ENCODE measurements at places on chromosomes 3 and 15.
A peak's percentile ranks its signal among the peaks of the same experiment; 100 is the strongest.

- no peak for ATAC-seq
These were observed 60.6 kb downstream of the CYP11A1 start for GRCh38 chr15:74306781-74307217.

DNA sequence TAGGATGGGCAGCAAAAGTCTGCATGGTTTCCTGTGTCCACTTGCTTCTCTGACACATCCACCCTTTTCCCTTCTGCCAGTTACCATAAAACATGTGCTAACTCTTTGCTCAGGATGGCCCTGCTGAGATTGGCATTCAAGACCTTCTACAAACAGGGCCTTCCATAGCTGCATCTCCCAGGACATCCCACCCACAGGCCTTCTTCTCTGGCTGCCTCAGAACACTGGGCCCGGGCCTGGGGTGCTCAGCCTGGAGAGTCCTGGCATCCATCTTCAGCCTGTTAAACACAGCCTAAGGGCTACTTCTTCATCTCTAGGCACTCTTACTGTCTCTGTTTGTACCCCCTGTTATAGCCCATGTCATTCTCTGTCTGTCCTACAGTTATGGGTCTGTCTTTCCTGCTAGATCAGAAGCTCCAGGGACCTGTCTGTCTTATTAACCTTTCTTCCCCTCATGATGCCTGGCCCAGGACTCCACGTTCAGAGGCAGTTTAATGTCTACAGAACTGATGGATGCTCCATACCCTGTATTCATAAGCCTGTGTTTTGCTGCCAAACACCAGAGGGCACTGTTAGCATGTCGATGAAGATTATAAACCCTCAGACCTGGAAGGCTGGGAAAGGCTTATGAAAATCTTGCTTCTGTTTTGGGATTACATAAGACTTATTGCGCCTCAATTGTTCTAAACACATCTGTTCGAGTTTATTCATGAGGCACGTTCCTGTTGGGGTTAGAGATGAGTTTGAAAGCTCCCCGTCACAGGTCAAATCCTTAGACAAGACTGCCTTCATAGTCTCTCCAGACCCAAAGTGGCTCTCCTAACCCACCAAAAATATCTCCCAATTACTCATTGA, 16.5 kb downstream of the SEMA3G start:
- peak; percentile 63 for ATAC-seq

- ATAC-seq: no peak
These were observed 103.0 kb downstream of the ETFA start for GRCh38 chr15:76208084-76208785.

DNA sequence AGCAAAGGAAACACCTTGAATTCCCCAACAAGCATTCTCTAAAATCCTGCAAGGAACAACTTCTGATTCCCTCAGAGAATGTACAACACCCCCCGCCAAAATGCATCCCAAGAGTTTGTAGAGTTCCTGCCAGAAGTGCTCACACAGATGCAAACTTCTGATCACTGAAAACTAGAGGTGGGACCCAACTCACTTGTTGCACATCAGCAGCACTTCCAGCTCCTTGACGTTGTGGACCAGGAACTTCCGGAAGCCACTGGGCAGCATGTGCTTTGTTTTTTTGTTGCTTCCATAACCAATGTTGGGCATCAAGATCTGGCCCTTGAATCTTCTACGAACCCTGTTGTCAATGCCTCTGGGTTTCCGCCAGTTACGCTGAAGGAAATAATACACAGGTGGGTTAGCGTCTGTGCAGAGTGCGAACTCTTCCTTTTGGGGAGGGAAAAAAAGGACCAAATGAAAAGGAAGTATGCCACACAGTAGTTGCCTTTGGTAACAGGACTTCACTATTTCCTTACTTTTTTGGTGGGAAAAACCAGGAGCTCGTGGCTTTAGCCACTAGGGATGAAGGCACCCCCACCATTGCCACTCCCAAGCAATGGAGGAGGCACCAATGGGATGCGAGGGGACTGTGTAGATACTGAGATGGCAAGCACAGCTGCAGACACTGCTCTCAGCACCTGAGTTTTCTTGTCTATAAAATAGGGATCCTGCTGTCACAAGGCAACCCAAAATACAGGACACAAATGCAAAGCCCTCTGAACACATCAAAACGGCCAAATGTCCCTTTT, 2.0 kb downstream of the RPL32 start:
- no peak for ATAC-seq

- no peak for ATAC-seq
These were observed 31.2 kb downstream of the ZPLD1 start for GRCh38 chr3:102466001-102466400.

- no peak for ATAC-seq
These were observed 19.5 kb upstream of the SNRPA1 start for GRCh38 chr15:101314336-101315125.

GRCh38 chr3:60417576-60417975, 833.7 kb downstream of the FHIT start:
- no peak for ATAC-seq

GRCh38 chr3:126132751-126133511, 47.5 kb downstream of the ALDH1L1 start:
- no peak for ATAC-seq

DNA sequence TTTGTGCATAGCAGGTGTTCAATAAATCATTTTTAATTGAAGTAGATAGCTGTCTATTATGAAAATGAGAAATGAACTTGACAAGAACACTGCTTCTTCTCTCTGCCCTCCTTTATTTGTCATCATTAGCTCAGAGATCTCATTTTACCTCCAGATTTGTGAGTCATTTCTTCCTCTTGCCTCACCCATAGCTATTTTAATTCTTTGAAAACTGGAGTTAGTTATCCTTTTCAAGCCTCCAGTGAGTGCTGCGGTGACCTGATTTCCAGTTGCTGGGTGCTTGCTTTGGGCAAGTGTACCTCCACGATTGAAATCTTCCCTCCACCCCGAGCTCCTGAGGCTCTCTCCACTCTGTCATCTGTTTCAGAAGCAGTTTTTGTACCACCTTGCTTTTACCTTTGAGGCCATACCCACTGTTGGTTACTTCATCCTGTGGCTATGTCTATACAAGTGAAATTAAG, 114.6 kb downstream of the NFKBIZ start:
- no peak for ATAC-seq

- no peak for ATAC-seq
These were observed 828 bp upstream of the ATOSA start for GRCh38 chr15:52680041-52680391.

DNA sequence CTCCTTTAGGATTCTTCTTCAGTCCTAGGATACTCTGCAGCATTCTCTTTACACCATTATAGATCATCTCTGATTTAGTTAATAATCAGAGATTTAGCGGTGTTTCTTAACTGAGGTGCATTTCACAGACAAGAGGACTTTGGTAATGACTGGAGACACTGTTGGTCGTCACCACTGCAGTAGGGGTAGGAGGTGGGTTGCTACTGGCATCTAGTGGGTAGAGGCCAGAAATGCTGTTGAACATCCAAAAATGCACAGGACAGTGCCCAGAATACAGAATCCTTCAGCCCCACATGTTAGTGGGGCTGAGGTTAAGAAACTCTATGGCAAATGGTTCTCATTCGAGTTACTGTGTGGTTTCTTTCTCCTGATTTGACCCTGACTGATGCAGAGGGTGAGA, 80.4 kb upstream of the LMCD1 start:
- peak; percentile 14 for ATAC-seq

GRCh38 chr15:27808182-27808581, 290.9 kb downstream of the OCA2 start:
- no peak for ATAC-seq

- ATAC-seq: no peak
These were observed 38.7 kb upstream of the MAN2C1 start for GRCh38 chr15:75407083-75407482.

DNA sequence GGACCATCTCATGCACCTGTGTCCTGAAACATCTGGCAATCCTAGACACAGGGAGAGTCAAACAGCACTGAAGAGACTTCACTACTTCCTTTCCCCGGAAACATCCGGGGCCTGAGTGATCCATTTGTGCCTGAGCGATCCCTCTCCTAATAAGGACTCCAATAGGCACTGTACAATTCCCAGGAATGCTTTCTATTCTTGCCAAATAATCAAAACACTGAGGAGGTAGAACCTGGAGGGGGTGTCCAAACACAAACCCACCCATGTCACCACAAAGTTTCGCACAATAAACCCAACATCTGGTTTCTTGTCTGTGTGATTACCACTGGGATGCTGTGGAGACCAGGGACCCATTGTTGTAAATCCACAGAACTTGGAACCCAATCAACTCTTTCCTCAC, 205.0 kb downstream of the OPA1 start:
- no peak for ATAC-seq

DNA sequence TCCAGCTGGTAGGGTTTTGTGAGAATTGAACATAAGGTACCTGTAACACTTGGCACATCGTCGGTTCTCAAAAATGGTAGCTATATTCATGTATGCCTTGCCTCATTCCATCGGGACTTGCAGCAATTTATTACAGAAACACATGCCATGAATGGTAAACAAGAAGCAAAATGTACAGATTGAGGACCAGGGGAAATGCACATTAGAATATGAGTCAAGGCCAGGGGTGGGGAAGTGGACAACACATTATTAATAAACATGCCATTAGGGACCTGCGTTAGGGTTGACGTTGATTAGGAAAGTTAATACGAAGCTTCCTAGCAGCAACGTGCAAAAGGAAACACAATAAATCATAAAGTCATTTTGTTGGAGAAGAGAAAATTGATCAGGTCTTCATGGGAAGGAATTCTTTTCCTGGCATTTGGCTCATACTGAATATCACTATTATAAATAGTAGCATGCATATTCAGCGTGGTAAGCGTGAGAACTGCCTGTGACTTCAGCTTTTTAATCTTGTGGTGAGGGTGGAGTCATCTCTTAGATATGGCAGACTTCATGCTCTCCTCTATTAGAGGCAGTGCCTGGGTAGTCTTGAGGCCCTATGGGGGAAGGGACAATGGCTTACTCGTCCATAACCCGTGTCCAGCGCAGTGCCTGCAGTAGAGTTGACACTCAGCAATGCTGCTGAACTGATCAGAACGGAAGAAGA, 184.9 kb downstream of the SV2B start:
- ATAC-seq: no peak

GRCh38 chr15:68667800-68668625, 89.2 kb downstream of the CORO2B start:
- ATAC-seq: no peak

- no peak for ATAC-seq
These were observed 96.3 kb downstream of the ZNF385D start for GRCh38 chr3:21654662-21655061.

DNA sequence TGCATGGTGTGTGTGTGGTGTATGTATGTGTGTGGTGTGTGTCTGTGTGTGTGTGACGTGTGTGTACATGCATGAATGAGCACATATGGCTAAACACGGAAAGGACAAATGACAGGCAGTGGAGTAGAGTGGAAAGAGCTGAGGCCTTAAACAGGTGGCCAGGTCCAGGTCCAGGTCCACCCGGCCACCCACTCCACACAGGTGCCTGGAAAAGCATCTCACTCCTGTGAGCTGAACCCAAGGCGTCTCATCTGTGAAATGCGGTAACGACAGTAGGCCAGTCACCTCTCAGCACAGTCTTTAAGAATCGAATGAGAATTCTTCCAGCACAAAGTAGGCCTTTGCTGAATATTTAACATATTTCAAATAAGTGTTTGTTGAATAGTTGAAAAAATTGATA, 58.7 kb downstream of the ATP10A start:
- ATAC-seq: no peak

DNA sequence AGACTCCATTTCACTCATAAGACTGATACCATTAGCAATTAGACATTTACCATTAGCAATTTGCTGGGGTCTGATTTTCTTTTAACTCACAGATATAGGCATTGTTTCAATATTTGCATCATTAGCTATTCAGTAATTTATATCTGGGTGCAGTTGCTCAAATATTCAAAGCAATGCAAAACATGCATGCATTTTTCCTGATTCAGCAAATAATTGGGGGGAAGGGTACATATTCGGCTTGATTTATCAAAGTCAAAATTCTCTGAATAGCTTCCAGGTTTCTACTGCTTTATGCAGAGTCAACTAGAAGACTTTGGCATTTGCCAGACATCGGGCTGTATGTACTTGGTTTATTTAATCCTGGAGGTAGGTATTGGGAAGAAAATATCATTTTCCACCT, 315.6 kb upstream of the NR2F2 start:
- ATAC-seq: no peak

- ATAC-seq: no peak
These were observed 144.7 kb downstream of the TPRG1 start for GRCh38 chr3:189316296-189317019.

DNA sequence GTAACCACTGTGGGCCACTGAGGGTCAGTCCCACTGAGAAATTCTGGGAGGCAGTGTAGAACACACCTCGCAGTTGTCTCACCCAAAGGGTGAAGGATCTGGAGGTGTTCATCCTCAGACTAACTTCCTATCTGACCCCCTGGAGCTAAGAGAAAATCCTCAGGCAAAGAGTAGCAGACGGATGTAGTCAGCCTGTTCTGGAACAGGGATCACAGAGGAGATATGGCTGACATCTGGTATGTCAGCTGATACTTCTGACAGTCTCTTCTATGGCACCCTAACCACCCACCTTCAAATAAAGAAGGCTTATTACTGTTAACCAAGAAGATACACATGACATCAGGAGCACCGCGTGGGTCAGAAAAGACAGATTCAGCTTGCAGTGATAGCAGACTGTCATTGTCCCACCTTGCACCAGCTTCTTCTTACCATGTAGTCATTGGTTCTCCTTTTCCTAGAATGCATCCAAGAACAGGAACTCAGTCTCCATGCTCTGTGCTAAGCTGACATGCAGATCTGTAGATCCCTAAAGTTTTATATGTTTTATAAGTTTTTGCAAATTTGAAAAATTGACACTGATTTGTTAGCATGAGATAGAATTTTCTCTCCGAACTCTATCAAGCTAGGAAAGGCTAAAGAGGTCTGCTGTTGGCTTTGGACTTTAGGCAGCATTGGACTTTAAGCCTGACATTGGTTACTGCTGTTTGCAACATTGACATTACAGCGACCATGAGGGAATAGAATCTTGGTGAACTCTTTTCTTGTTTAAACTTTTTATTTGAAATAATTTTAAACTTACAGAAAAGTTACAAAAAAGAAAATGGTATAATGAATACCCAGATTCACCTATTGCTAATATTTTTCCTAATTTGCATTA, 60.4 kb downstream of the KBTBD12 start:
- ATAC-seq: no peak

- no peak for ATAC-seq
These were observed 873 bp downstream of the CAPN7 start for GRCh38 chr3:15206662-15207576.

DNA sequence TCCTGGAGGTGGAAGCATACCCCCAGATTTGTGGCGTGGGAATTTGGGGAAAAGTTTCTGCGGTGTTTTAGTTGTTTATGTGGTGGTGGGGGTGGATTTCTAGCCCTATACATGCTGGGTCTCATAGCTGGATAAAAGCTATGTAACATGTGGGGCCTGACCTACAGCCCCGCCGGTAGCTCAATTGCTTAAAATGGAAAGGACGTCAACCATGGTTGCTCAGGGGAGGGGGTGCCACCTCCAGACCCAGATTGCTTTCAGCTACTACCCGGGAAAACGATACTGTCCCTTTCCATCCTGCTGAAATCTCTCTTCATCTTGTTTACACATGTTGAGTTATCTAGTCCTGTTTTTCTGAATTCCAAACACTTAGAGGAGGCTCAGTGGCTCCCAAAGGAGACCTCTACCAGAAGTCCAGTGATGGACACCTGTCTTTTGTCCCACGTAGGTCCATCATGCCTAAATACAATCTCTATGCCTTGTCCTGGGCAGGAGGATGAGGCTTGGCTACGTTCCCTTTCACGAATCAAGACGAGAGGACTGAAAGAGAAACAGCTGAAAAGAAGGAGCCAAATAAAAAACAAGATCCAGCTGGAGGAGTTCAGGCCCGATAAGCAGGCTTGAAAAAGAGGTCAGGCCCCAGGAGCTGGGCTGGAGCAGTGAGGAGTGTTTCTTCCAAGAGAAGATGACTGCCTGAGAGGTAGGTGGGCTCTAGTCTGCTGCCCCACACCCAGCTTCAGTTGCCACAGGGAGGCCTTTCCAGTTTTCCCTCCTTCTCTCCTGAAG, 72.1 kb upstream of the TPRG1 start:
- ATAC-seq: no peak

Data from stimulated activated memory B cell treated with anti-CD40 and anti-IgM and Interleukin-4, amounts not matched to agents 10 μg/mL and 1 μg/mL and 100 μg/mL, for 72 hours (primary cell).